COR-L47 (cell line): ENCODE measurements at places on chromosomes 5 and 9.

- no peak for DNase-seq
These were observed 16.2 kb downstream of the SLC1A1 start for GRCh38 chr9:4506490-4506889.

DNA sequence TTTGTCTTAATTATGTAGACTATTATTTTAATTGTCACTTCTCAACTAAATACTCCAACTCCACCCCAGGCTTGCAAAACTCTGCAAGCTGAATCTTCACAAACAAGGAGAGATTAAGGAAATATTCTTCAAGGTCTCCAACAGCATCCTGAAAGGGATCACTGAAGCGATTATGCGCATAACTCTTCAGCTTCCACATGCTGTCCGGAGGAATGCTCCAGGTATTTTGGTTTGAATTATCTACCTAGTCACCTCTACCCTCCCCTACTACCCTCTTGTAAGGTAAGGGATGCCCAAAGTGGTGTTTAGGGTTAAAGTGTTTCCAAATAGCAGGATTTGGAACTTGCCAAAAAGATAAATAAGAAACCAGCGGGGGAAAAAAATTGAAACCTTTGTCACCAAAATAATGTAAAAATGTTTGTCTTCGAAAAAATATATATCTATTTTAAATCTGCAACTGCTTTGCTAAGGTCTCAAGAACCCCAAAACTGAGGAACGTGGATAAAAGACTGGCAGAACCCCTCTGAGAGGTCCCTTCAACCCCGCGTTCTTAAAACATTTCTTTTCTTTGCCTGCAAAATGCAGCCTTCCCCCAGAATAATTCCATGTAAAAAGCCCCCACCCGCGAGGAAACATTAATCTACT lies 11.6 kb downstream of the PTCH1 start:
- no peak for DNase-seq

GRCh38 chr5:134224888-134225779 lies 739 bp downstream of the PPP2CA start:
- peak; percentile 60 for DNase-seq

DNA sequence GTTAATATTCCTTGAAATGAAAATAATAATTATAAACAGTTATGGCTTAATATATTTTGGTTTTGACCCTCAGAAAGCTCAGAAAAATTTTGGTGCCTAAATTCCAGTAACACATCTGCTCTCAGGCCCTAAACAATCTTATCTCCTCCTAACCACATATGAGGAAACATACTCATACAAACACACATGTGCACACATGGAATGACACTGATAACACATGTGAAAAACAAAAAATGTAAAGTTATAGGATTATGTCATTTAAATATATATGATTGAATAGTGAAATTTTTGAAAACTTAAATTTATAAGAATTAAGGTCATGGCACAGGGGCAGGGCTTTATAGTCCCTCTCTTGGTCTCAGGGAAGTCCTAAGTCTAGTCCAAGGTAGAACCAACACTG lies 127.2 kb upstream of the TRPC7 start:
- no peak for DNase-seq

DNA sequence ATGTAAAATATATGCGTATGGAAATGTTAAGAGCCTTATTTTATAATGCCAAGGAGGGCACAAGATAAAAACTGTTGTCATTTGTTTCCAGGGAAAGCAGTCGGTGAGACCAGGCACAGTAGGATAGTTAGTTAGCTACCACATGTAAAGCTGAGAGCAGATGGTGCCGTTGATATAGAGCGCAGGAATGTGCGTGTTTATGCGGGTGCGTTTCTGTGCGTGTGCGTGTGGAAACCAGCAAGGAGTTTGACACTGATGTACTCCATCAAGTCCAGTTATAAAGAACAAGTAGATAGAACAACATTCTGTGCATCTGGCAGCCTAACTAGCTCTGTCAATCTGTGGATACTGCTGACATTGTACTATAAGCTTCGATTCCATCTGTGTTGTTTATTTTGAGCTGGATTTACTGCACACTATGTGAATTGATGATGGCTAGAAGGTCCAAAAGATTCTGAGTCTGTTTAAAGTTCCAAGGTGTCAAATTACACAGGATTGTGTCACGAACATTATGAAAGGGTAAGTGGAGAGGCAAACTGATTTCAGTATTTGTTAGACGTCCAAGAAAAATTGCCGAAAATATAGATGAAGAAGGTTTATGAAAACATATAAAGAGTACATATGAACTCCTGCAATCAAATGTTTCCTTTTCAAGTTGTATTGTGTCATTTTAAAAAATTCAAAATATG lies 494.9 kb upstream of the MEF2C start:
- DNase-seq: no peak

DNA sequence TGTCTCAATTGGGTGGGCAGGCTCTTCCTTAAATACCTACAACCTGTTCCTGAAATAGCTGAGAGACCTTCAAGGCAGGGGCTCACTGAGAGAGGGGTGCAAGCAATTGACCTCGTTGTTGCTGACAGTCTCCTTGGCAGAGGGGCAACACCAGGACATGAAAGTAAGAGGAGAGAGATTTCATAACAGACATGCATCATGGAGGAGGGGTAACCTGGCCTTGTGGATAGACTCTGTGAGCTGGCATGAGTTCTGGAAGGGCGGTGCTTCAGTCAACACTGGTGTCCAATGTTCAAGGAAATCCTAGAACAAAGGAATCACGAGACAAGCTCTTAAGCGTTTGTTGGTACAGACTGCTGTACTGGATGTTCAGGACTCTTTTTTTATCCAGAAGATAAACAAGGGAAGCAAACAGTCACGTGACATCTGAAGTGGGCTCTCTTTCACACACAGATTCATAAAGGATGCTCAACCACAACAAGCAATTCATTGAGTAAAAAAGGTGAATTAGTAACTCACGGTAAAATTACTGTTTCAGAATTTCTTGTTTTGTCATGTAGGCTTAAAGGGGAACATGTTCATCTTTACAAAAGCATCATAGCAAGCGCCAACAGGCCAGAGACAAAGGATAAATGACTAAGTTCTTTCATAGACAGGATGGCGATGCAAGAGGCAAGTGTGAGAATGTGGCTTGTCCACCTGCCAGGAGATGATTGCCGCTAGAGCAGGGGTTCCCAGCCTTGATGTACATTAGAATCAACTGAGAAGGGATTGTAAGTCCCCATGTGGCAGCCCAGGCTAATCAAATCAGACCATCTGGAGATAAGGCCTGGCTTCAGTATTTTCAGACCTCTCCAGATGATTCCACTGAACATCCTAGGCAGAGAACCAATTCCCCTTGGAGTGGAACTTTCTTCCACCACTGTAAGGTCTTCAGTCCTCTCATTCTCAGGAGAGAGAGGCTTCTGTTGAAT lies 20.7 kb downstream of the ANKRA2 start:
- peak; percentile 92 for DNase-seq

GRCh38 chr5:175715627-175716522 lies 58.0 kb downstream of the HRH2 start:
- no peak for DNase-seq

DNA sequence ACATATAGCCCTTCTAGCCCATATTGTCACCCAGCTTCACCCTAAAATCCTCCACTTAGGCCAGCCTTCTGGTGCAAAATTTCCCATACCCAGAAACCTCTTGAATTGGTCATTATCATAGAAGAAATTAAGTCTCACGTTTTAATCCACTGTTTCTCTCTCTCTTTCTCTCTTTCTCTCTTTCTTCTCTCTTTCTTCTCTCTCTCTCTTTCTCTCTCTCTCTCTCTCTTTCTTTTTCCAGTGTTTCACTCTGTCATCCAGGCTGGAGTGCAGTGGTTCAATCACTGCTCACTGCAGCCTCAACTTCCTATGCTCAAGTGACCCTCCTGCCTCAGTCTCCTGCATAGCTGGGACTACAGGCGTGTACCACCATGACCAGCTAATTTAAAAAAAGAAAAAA lies 363.4 kb downstream of the TMEM167A start:
- DNase-seq: no peak

- no peak for DNase-seq
These were observed 209.5 kb upstream of the MVB12B start for GRCh38 chr9:126117158-126117425.

DNA sequence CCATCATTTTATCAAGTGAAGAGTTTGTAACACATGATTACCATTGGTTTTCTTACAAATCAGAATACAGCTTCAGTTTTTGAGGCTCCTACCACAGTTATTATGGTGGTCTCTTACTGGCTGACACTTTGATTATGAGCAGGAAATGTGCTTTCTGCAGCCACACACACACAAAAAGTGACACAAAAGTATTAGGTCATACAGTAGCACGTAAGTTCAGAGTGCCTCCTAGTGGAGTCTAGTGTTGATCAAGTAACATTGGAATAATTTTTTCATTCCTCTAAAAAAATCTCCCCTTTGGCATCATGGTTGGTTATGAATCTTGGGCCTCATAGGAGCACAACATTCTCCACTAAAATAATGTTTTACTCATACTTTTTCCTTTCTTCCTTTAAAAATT lies 37.6 kb downstream of the PAM start:
- DNase-seq: no peak

GRCh38 chr5:157607371-157608161 lies 32.0 kb upstream of the ADAM19 start:
- DNase-seq: no peak
